ENCODE measurements at places on chromosomes 2 and 18.

DNA sequence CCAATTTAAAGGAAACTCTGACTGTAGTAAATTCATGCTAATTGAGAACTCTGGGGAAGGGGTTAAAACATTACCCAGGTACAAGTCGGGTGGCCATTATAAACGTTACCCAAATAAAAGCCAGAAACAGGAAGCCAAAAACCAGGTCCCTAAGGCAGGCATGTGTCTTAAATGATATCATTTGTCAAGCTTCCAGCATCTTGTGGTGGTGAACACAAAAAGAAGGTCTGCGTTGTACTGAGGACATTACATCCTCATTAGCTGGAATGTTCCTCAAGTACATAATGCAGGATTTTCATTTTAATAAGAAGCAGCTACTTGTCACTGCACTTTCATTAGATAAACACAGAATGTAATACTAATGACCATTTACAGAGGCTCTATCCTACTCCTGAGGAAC lies 10.9 kb downstream of the PTGR3 start:
- DNase-seq, result no peak

- no peak for DNase-seq
Observed at GRCh38 chr2:43262951-43263350, 36.5 kb upstream of the ZFP36L2 start.

DNA sequence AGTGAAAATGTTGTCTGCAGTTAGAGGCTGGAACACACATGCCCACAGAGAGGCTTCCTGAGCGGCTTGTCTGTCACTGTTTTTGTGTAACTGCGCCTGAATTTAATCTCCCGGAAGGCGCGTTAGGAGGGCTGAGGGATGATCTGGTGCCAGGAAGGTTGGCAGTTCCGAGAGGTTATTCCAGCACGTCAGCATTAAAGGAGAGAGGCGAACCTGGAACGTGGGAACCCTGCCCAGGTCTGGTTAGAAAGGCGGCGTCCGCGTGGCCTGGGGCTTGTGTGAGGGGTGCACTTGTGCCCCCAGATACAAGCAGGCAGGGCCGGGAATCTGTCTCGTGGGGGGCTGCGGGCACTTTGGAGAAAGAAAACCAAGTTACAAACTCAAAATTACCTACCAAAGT lies 75.3 kb downstream of the NFATC1 start:
- no peak for DNase-seq

DNA sequence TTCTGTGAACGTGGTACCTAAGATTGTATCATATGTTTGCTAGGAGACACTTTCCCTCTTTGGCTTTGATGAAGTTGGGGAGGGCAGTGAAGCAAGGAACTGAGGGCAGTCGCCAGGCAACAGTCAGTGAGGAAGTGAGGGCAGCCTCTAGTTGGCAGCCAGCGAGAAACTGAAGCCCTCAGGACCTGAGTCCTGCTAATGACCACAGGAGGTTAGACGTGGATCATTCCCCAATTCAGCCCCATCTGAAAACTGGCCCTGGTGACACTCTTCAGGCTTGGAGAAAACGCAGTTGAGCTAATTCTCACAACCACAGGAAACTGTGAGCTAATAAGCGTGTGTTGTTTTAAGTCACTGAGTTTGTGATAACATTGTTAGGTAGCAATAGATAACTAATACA lies 84.5 kb upstream of the REG3G start:
- no peak for DNase-seq

GRCh38 chr18:48815581-48816324 lies 135.0 kb downstream of the SMAD7 start:
- no peak for DNase-seq

Measured in Jurkat, Clone E6-1 (cell line).